ENCODE measurements at places on chromosomes 6 and 20.

DNA sequence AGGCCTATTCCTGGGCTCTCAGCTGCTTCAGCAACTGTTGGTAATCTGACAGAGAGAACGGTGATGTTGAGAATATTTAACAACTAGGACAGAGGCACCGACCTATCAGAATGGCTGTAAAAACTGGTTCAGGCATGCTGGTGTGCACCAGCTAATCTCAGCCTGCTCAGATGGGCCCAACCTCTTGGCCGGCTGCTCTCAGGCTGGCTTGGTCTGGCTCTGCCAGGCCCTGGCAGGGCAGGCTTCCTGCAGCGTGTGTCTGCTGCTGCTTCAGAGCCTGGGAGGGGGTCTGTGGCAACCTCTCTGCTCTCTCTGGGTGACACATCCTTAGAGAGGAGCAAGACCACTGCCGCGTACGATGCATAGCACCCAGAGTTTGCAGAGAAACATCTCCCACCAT, 4.8 kb downstream of the SLC2A12 start:
- DNase-seq = no peak

DNA sequence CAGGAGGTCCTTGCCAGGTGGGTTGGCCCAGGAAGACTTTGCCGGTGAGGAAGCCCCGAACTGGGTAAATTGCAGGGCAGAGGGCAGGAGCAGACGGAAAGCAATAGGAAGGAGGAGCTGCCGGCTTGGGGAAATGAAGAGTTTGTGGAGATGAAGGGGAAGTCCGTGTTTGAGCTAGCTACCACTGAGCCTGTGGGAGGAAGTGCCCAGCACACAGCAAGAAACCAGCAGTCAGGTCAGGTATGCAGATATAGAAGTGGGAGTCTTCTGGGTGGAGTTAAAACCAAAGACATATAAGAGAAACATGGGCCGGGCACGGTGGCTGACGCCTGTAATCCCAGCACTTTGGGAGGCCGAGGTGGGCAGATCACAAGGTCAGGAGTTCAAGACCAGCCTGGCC, 34.7 kb downstream of the CD24 start:
- DNase-seq = no peak

- no peak for DNase-seq
These were observed 37.1 kb upstream of the TFAP2A start for GRCh38 chr6:10451828-10452509.

- no peak for DNase-seq
These were observed 55.5 kb upstream of the CHRNA4 start for GRCh38 chr20:63416631-63417030.

- no peak for DNase-seq
These were observed 50.5 kb upstream of the PLCB4 start for GRCh38 chr20:9018346-9018745.

- DNase-seq = no peak
These were observed 228.0 kb upstream of the TAB2 start for GRCh38 chr6:149089510-149089909.

GRCh38 chr20:63118303-63119120, 97.4 kb downstream of the YTHDF1 start:
- no peak for DNase-seq

DNA sequence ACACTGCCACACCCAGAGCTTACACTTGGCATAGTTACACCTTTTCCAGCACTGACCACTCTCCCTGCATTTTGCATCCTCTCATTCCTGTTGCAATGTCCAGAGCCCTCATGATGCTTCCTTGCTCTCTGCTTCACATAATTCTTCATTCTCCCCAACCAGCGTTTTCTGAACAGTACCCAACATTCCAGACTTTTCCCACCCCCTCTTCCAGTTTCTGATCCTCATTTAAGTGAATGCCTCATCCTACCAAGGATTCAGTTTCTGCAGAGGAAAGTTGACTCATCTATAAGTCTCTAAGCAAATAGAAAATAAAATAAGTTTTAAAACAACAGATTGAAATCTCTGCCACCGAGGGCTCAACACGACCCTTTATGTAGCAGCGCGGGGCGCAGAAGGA, 321.3 kb upstream of the TCF21 start:
- no peak for DNase-seq

DNA sequence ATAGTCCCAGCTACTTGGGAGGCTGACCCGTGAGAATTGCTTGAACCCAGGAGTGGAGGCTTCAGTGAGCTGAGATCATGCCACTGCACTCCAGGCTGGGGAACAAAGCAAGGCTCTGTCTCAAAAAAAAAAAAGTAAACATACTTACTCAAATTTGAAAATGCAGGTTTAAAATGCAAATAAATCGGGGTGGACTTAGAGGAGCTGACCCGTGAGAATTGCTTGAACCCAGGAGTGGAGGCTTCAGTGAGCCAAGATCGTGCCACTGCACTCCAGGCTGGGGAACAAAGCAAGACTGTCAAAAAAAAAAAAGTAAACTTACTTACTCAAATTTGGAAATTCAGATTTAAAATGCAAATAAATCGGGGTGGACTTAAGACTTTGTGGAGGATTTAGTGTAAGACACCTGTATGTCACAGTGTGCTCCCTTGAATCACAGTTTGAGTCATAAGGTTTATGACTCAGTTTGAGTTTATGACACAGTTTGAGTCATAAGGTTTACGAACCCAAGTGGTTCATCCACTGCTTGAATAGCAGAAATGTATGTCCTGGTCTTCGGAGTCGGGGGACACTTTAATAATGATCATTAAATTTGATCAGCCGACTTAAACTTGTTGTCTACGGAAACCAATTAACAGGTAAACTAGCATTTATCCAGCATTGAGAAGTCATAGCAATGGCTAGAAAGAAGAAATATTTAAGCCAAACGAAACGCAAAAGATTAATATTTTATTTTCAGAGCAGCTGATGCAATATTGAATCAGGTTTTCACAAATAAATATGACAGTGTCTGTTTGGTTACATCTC, 6.8 kb upstream of the MRPS10 start:
- peak; percentile 4 for DNase-seq

DNA sequence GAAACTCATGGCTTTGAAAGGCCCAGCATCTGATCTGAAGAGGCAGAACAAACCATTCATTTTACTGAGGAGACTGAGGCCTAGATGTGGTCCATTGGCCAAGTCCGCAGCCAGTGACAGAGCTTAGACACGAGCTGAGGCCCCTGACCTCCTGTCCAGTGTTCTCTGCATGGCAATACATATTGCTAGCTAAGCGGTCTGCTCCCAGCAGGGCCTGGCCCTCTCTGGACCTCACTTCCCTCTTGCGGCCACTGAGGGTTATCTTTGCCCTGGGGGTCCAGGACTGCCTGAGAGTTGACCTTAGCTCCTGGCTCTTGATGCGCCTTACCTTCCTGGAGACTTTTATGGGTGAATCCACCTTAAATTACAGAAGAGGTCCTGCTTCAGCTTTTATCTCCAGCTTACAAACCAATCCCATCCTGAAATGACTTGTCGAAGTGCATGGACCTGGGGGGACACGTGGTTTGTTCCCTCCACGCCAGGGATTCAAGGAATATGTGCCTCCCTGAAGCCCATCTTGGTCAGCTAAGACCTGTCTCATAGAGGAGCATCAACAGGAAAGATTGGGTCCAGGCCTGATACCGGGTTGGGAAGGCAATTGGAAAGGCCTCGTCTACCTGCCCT, 75.6 kb downstream of the CNBD2 start:
- no peak for DNase-seq

GRCh38 chr6:118580585-118581419, 32.7 kb downstream of the PLN start:
- no peak for DNase-seq

DNA sequence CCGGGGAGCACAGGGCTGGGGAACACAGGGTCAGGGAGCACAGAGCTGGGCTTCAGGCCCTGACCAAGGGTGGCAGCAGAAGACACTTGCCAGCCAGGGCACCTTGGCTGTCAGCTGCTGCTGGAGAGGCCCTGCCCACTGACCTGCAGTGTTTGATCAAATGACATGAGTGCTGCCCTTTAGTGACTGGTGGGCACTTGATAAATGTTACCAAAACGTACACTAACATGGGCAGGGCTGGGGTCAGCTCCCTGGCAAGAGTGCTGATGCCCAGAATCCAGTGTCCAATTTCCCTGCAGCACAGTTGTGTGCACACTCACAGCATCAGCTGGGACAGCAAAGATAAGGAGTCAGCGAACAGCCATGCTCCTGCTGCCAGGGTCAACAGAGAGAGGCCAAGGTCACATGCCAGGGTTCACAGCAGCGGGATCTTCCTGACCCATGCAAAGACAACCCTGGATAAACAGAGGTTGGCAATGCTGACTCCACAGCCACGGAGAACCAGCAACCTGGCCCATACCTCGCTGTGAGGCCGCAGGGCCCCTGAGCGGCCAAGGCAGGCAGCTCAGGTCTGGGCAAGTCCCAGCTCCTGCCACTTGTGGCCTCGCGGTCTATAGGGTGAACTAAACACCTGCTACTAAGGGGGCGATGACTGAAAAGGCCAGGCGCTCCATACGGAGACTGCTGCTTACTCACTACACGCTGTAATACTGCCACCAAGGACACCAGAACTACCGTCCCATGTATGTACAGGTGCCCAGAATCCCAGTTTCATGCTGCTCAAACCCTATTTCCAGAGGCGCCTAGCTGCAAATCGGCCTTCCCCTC, 46.3 kb downstream of the NINL start:
- no peak for DNase-seq

DNA sequence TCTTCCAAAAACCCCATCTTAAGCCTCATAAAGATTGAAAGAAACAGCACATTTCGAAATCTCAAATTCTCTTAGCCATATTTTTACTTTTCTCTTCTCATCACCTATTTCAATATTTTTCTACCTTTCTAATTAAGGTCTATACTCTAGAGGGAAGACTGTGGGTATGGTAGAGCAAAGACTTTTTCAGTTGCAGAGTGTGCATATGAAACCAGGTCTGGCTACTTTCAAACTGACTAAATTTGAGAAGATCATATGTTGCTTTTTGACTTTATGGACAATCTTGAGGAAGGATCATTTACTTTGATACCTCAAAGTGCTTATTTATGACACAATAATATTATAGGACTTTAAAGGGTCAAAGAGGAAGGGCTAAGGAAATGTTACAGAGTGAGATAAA, 20.7 kb downstream of the FILIP1 start:
- DNase-seq = no peak

DNA sequence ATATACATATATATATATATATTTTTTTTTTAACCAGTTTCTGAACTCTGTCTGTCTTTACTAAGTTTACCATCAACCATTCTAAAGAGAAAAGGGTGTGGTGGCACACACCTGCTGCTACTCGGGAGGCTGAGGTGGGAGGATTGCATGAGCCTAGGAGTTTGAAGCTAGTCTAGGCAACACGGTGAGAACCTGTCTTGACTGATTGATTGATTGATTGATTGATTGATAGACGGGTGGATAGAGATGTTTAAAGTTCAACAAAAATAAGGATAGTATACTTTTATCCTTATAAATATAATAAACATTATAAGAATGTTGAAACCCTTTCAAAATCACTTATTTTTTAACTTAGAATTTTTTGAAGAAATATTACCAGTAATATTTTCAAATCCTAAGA, 30.2 kb downstream of the CEP57L1 start:
- no peak for DNase-seq

- no peak for DNase-seq
These were observed 318.9 kb downstream of the CLIC5 start for GRCh38 chr6:45696738-45697137.

GRCh38 chr20:12535770-12536169, 473.0 kb upstream of the SPTLC3 start:
- no peak for DNase-seq

DNA sequence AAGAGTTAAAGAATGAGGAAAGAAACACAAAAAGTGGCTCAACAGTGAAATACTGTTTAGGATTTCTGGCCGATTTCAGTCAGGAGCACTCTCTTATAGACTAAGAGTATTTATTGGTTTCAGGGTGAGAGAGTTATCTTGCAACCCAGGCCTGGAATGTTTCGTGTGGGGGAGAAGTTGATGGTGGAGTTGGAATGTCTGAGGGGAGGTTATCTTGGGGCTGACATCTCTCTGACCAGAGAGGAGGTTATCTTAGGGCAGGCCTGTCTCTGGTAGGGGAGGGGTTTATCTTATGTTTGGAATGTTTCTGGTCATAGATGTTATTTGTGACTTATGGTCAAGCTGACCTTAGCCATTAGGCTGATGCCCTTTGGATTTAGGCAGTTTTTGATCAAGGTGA, 80.3 kb downstream of the HTR1B start:
- no peak for DNase-seq

DNA sequence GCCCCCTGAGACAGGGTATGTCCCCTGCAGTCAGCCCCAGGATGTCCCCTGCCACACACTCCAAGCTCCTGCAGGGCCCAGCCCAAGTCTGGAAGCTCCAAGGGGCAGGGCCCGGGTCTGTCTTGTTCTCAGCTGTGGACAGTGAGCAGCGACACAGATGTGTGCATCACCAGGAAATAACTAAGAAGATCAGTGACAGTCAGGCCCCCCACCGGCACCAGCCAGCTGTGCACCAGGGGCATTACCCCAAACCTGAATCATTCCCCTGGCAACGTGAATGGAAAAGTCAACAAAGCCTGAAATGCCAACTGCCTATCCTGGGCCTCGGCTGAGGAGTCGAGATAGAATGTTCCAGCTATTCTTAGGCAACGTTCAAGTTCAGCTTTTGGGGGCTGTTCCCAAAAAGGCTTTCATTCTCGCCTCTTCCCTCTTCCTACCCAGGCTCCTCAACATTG, 105.0 kb downstream of the PREX1 start:
- DNase-seq = no peak

GRCh38 chr6:10465629-10466499, 51.0 kb upstream of the TFAP2A start:
- peak; percentile 6 for DNase-seq

GRCh38 chr6:49328051-49328744, 134.9 kb downstream of the MMUT start:
- DNase-seq = no peak

GRCh38 chr6:107592806-107593205, 102.9 kb downstream of the SOBP start:
- DNase-seq = no peak

GRCh38 chr6:90193359-90193758, 103.3 kb downstream of the BACH2 start:
- DNase-seq = no peak

DNA sequence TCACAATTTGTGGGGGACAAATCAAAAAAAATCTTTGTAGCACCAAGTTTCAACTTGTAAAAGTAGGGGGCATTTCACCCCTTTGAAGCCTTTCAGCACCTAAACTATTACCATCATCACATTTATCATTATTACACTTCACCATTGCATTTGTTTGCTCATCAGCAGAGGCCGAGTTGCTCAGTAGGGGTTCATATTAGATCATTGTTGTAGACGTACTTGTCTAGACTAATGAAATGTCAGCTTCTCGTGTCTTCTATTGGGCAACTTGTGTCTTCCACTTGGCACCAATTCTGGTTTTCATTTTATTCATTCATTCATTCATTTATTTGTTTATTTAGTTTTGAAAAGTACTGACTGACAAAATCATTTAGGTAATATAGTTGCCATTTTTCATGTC, 338.3 kb upstream of the KCNQ5 start:
- no peak for DNase-seq

DNA sequence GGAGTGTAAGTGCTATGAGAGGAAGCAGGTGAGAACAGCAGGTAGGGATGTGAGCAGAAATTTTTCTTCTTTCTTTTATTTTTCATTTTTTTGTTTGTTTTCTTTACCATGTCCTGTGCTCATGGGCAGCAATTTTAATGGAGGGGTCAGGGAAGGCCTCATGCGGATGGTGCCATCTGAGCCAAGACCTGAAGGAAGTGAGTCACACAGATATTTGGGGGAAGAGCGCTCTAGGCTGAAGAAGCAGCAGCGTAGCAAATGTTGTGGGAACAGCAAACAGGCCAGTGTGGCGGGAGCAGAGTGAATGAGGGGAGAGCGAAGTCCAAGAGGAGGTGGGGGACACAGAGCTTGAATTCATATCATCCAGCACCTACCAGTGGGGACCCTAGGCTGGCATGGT, 12.7 kb downstream of the SPDEF start:
- no peak for DNase-seq

All from stimulated activated CD8-positive, alpha-beta memory T cell treated with anti-CD3 and anti-CD28 coated beads, Interleukin-15, amount 100 ng/mL, for 48 hours (primary cell).